DMS 273 treated with DMSO at 0.1 percent for 48 hours (cell line): ENCODE measurements at places on chromosomes 6 and 20.

DNA sequence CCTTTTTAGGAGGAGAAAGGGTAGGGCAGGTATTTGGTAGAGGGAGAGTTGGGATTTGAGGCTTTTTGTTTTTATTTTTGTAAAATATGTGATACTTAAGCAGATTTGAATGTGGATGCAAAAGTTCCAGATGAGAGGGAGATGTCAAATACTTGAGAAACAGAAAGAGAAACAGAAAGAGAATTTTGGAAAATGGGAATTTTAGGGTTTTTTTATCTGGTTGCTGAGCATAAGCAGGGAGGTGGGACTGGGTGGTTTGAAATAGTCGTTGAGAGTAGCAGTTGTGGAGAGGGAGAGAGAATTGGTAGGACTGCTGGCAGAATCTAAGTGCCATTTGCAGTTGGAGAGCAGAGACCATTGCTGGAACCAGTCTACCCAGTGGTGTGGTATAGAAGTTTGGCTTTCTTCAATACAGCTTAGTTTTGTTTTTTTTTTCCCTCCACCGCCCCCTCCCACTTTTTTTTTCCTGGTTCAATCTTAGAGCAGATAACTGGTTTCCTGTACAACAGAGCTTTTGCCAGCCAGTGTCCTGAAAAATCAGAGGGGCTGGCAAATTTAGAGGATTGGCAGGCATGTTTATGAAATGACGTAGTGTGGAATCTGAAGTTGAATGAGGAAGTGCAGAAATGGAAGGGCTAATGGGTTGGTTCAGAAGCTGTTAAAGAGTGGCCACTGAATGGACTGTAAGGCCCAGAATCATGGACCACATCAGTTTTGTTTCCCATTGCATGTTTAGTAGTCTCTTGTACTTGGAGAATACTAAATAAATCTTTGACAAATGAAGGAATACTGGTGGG, 68.7 kb downstream of the ATRN start:
- no peak for DNase-seq

- no peak for DNase-seq
Measured at GRCh38 chr20:50004229-50004628, 21.4 kb downstream of the SNAI1 start.

DNA sequence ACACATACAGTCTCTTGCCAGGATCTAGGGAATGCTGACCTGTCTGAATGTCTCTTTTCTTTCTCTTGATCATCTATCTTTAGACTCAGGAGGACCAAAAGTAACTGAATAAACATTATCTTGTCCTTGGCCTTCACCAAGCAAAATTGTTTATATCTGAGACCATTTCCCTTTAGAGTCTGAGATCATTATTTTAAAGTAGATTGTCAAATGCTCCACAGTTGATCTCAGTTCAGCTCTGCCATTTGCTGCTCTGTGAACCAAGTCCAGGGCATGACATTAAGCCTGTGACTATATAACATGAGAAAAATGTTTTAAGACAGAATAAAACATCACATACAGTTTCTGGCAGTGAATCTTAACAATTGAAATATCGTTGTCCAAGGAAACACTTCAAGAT, 148.3 kb upstream of the NRSN1 start:
- DNase-seq, result no peak

DNA sequence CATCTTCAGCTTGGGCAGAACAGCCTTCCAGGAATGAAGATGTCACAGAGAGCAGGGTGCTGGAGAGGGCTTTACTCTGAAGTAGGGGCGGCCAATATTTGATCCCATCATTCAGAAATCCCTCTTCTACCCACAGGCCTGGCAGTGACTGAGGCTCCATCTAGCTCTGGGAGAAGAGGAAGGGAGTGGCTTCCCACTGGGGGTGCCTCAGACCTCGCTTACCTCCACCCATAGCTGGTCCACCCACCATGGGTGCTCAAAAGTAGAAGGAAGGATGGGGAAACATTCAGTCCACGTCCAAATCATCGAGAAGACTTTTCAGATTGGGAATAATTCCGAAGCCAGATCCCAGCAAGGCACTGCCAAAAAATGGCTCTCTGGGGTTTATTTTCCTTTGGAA, 11.8 kb upstream of the THBD start:
- DNase-seq, result no peak

GRCh38 chr6:155646443-155646842, 190.8 kb upstream of the NOX3 start:
- no peak for DNase-seq
